ENCODE measurements at places on chromosomes 1 and 21. TPM values are rescaled to one million over a fixed set of nuclear protein-coding genes. Genes with fewer than 3 reads are reported as not detected.

- no peak for DNase-seq
These were observed 22.6 kb downstream of the DMBX1 start for GRCh38 chr1:46512135-46512791.

SPAG17 gene
- total RNA-seq: not detected

PER3 gene
- total RNA-seq: 5.8 TPM

C1QC gene
- total RNA-seq: not detected

ETV3 gene
- 22.8 TPM for total RNA-seq

DNA sequence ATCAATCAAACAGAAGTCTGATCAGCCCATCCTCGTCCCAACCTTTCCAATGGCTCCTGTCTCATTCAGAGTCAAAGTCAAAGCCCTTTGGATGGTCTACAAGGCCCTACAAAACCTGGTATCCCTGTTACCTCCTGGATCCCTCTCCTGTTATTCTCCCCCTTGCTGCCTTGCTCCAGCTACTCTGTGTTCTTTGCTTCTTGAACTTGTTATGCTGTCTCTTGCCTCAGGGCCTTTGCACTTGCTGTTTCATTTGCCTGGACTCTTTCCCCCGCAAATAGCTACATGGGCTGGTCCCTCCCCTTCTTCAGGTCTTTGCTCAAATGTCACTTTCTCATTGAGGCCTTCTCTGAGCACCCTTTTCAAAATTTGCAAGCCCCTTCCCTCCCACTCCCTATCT is 1.4 kb upstream of the CSF3R start:
- no peak for DNase-seq

OR14K1 gene
- not detected for total RNA-seq

DNA sequence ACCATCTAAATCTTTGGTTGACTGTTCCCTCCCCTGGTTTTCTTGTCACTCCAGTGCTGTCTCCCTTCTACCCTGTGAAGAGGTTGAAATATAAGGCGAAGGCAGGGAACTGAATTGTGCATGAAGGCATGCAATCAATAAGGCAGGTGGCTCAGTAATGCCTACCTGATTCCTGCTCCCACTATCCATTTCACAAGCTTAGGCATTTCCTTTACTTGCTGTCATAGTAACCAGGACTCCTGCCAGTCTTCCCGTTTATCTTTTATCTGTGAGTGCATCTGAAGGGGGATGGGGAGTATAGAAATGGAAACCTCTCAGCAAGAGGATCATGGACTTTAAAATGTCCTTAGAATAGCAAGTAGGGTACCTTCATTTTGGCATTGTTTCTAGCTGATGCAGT is 40.5 kb downstream of the MRPS6 start:
- DNase-seq: no peak

S100A7A gene
- not detected for total RNA-seq

- no peak for DNase-seq
These were observed 2.7 kb downstream of the CHI3L1 start for GRCh38 chr1:203183828-203184227.

DNA sequence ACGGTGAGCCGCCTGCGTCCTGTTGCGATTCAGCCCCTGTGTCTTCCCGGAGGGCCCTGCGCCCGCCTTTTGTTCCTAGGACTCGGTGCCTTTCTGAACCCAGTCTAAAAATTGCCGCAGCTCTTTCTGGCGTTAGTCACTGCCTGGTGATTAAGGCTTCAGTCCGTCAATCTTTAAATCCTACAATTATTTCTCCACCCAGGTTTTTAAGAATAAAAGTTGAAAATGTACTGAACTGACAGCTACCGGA is 16.2 kb upstream of the PDXK start:
- DNase-seq: no peak

All from HFFc6 (cell line).